ENCODE measurements at places on chromosomes 6 and 20.

GRCh38 chr6:166277018-166277417 lies 31.2 kb downstream of the PRR18 start:
- DNase-seq: no peak

DNA sequence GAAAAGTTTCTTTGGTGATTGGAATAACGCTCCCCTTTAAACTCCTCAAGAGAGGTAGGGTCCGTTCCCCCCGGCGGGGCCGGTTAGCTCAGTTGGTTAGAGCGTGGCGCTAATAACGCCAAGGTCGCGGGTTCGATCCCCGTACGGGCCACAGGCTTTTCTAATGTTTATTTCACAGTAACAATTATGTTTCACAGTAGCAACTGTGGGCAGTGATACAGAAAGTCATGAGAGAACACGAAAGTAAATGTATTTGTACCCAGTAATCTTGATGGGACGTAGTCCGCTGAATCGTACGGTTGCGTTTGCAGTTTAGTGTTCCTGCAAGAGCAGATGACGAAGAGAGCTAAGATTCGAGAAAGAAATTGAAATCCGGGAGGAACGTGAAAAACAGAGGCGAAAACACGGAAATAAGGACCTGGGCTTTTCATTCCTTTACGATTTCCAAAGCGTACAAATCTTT lies 505.5 kb downstream of the PRIM2 start:
- DNase-seq: no peak

GRCh38 chr6:11333132-11333849 lies 100.8 kb upstream of the NEDD9 start:
- DNase-seq: no peak

GRCh38 chr6:20652299-20653084 lies 118.2 kb downstream of the CDKAL1 start:
- peak; percentile 13 for DNase-seq

GRCh38 chr6:44593539-44593944 lies 206.0 kb downstream of the CDC5L start:
- peak; percentile 32 for DNase-seq

- no peak for DNase-seq
These were observed 801.0 kb upstream of the CITED2 start for GRCh38 chr6:140175486-140175885.

Data from pulmonary artery endothelial cell (primary cell).